ENCODE measurements at places on chromosomes 12 and 14.

DNA sequence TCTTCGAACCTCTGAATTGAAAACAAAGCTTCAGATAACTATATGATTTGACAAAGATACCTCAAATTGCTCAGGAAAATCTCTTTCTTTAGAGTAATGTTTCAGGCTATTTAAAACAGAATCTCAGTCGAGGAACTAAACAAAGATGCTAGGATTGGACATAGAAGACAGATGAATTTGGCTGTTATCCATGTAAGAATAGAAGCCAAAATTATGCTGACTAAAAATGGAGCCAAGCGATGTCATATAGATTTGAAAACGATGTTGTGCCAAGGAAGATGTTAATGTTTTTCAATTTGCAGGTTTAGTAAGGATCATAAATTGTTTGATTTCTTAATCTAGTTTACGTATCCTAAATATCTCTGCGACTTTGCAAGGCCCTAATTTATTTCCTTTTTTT, 295.9 kb downstream of the FOXG1 start:
- no peak for DNase-seq

DNA sequence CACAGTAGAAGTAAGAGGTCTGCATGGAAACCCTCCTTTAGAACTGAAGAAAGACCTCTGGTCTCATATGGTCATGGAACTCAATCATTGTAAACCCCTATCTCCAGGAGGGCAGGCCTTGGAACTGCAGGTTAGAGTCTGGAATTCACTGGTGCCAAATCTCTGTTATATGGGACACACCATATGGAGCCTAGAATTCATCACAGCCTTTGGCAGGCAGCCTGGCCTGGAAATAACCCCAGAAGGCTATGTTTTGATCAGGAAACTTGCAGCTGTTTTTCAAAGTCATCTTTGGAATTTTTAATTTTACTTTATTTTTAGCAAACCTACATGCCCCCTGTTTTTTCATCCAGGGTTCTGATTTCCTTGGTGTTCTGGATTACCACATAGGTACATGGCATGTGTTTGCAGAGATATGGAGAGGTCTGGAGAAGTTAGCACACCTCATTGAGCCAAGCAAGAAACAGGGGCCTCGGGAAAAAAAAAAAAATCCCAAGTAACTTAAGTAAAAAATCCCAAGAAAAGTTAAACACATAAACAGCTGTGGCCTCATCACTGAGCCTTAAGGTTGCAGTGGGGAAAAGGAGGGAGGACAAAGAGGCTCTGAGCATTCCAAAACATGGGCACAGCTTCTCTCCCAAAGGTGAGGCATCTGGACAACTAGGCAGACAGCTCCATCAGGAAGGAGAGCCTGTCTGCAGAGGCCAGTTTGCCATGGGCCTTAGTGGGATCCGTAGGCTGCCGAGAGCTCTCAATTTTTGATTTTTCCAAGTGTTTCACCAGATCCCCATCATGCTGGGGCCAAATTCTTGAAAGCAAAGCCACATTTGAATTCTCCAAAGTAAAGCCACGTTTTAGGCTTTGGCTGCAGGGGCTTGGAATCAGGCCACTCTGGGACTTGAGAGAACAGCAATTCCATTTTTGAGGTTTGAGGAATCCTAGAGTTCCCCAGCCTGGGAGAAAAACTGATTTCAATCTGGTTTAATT, 339.6 kb upstream of the TBX3 start:
- DNase-seq, result no peak

- DNase-seq, result no peak
Observed at GRCh38 chr14:56585461-56586084, 6.0 kb downstream of the TMEM260 start.

DNA sequence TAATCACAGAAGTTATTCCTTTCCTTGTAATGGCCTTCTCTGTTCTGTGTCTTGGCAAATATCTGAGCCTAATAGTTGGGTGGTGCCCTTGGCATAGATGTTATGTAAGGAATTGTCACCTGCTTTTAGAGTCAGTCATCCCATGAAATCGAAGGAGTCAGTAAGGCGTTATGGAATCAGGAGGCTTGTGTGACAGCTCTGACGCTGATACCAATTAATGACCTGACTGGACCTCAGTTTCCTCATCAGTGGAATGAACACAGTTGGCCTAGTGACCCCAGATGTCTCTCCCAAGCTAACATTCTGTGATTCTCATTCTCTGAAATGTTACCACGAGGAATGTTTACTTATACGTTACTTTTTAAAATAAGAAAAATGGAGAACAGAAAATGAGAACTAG, 32.1 kb downstream of the TXNRD1 start:
- no peak for DNase-seq

GRCh38 chr12:46134205-46134811, 134.5 kb downstream of the SLC38A1 start:
- no peak for DNase-seq

GRCh38 chr14:101504096-101504948, 57.0 kb upstream of the DIO3 start:
- DNase-seq, result no peak

All from esophagus squamous epithelium (tissue), 5 donors.